ENCODE measurements at places on chromosomes 1 and 21.

- no peak for DNase-seq
Observed at GRCh38 chr1:181812208-181812607, 249.3 kb downstream of the ZNF648 start.

- no peak for DNase-seq
Observed at GRCh38 chr21:31161157-31161556, 122.9 kb upstream of the KRTAP19-8 start.

GRCh38 chr1:228740543-228741317 is 5.5 kb downstream of the RHOU start:
- DNase-seq: no peak

- DNase-seq: no peak
Observed at GRCh38 chr1:161350671-161351070, 17.0 kb downstream of the CFAP126 start.

GRCh38 chr21:36159356-36159921 is 2.8 kb downstream of the DOP1B start:
- no peak for DNase-seq

DNA sequence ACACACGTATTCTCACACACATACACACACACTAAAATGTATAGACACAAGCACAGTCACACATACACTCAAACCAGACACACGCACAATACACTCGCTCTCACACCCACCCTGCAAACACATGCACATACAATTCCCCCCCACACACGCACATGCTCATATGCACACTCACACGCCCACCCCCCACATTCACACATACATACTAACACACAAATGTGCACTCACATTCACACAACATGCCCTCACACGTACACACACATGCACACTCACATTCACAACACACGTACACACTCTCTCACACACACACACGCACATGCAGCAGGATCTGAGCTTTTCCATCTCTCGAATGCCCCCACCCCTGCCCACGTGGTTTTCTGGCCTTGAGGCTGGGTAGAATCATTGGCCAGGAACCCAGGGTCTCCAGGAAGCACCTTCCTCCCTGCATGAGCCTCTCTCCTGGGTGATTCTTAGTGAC is 589.7 kb downstream of the PTPRU start:
- DNase-seq: no peak

DNA sequence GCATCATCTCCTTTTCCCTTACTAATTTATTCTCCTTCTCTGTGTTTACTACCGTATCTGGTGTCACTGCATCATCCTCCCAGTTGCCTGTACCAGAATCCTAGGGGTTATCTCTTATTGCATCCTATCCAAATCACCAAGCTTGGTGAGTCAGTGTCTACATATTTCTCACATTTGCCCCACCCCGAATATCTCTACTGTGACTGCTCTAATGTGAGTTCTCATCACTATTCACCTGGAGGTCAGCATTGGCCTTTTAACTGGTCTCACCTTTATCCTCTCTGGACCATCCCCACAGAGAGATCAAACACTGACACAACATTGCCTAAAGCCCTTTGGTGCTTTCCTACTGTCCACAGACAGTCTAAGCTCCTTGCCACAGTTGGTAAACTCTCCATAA is 45.7 kb upstream of the ZNF648 start:
- DNase-seq: no peak

DNA sequence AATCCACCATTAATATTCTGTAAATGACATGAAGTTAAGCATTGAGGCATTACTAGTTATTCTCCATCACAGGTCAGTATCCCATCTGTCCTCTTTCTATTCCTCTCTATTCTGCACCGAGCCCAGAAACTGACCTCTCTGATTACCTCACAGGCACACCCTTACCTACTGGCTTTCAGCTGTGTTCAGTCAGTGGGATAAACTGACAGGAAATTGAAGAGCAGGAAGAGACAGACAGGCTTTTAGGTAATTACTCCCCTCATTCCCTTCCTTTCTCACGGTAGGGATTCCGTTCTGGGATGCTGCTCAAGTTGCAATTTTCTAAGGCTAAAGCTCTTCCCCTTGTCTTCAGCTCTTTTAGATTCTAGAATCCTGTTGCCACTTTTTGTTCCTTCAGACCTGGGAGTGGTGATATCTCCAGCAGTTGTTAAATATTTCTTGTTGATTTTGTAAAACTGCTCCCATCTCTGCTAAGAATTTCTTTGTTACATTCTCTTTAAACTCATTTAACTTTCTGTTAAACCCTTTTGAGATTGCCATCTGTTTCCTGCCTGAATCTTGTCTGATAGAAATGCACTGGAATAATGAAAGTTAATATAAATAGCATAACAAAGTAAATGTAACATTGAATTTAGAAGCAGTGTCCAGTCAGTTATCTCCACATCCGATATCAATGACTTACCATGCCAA is 1063.4 kb downstream of the PLA2G4A start:
- DNase-seq: no peak

- DNase-seq: no peak
Observed at GRCh38 chr1:163442895-163443294, 121.1 kb downstream of the NUF2 start.

DNA sequence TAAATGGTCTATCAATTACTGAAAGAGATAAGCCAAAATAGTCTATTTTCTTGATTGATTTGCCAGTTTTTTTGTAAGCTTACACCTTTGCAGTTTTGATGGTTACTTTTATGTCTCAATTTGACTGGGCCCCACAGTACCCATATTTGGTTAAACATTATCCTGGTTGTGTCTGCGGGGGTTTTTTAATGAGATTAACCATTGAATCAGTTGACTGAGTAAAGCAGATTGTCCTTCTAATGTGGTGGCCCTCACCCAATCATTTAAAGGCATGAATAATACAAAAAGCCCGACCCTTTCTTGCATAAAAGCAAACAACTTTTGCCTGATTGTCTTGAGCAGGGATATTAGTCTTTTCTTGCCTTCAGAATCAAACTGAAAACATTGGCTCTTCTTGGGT is 650.0 kb upstream of the RGS18 start:
- DNase-seq: no peak

- peak; percentile 64 for DNase-seq
Observed at GRCh38 chr1:206469933-206470691, at the start of gene IKBKE. Gene IKBKE, plus strand, starts transcription at chr1:206470476. Its CDS starts 2,752 bp downstream, at chr1:206473228.

DNA sequence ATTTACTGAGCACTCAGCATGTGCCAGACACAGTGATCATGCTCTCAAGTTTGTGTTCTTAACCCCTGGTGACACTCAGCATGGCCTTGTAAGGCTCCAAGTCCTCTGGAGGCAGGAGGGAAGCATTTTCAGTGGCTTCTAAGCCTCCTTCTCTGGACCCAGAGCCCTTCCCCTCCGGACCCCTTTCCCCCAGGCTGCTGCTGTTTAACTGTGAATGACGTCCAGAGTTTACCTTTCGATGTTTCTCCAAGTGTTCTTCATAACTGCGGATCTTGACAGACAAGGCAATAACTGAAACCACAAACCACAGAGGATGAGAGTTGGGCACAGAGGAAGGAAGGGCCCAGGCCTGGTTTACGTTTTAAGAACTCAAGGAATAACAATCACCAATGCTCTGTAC is 6.5 kb downstream of the MRPS15 start:
- DNase-seq: no peak

DNA sequence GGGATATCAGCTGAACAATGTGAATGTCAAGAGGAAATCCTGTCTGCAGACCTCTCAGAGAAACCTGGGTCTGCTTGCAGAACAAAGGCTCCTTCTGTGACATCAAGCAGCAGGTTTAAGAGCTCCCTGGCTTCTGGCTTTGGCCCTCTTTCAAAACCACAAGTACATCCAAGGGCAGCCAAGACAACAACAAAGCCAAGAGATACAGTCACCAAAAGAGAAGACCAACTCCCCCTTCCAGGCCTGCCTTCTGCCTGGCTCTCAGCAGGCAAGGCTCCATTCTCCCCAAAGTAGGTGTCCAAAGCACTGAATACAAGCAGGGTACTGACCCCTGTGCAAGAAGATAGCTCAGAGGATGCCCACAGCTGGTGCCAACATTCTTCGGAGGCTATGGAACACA is 11.5 kb downstream of the BCAR3 start:
- DNase-seq: no peak

All from GM06990 (cell line).